ENCODE measurements at places on chromosomes 6 and 20.

DNA sequence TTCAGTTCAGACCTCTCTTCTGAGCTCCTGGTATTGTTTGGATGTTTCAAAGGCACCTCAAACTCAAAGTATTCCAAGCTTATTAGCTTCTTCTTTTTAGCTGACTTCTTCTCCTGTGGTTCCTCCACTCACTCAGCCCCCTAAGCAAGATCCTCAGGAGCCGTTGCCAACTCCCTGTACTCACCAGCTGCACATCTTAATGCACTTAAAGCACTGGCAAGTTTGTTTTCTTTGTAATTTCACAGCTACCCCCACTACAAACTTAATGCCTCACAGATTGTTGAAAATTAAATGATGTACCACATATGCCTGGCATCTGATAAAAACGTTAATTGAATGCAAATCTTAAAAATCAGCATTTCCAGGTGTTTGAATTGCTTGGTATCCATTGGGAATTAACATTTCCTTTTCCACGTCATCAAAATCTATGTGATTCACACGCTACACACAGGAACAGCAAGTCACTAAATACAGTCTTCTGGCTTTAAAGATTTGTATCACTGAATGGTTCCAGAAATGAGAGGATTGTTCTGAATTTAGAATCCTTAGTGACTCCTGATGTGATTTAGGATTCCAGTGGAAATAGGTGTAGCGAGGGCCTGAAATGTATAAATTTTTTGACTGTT lies 24.5 kb downstream of the CALHM6 start:
- DNase-seq = no peak

- no peak for DNase-seq
Observed at GRCh38 chr6:134003542-134003951, 48.9 kb downstream of the SLC2A12 start.

- DNase-seq = no peak
Observed at GRCh38 chr20:48688579-48688978, 139.2 kb downstream of the PREX1 start.

GRCh38 chr6:107353773-107354382 lies 105.5 kb downstream of the PDSS2 start:
- no peak for DNase-seq

DNA sequence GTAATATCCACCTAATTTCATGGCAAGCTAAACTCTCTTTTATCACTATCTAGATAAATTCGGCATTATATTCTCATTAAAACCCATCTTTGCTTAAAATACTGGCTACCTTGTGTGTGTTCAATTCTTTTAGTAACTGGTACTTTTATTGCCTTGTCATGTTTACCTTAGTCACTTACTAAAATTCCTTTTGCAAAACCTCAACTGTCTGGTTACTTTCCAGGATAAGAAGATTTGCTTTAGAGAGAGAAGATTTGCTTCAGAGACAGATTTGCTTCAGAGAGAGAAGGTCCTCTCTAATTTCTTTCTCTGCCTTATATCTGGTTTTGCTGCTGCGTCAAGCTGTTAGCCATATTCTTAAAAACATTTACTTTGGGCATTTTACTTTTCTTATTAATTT lies 151.5 kb upstream of the MLIP start:
- no peak for DNase-seq

- no peak for DNase-seq
Observed at GRCh38 chr6:41111017-41111416, 38.2 kb downstream of the NFYA start.

GRCh38 chr6:33286946-33287914 lies 1.8 kb downstream of the WDR46 start:
- DNase-seq = no peak

DNA sequence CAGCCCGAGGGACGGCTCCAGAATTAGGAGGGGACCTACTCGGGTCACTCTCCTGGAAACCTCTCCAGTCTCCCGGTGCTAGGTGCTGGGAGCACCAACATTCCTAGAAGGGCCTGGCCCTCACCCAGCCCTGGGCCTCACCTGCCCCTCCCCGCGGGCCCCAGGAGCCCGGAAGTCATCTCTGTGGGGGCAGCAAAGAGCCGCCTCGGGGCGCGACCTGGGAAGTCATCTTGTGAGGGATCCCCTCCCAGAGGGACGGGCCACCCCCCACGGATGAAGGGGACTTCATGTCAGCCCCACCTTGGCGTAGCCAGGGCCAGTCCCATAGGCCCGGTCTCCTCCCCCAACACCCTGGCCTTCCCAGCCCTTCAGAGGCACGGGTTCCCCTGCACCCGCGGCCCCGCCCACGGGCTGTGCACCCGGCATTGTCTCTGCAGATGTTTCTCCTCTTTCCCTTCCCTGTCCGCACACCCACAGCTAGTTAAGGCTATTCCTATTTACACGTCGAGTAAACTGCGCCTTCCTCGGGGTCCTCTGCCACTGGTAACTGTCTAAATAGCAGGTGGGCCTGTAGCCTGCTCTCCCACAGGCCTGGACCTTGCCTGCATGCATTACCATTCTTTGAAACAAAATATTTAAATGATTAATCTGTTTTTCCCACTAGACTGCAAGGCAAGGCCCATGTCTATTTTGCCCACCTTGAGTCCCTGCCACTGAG lies 896 bp upstream of the RNASET2 start:
- peak; percentile 89 for DNase-seq

GRCh38 chr6:147530132-147531060 lies 21.9 kb downstream of the SAMD5 start:
- peak; percentile 92 for DNase-seq

DNA sequence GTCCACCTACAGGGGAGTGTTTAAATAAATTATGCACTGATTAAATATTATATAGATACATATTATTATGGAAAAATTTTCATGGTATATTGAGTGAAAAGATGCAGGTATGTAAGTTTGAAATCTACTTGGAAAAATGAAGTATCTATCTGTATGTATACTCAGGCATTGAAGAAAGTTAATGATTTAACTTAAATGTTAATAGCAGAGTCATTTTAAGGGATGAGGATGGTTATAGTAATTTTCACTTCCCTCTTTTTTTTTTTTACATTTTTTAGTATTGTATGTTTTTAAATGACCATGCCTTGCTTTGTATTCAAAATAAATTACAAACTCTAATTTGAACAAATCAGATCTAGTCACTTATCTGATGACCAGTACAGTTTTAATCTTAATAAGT lies 43.2 kb upstream of the NOTCH4 start:
- DNase-seq = no peak

- no peak for DNase-seq
Observed at GRCh38 chr6:5453546-5453945, 192.2 kb downstream of the FARS2 start.

DNA sequence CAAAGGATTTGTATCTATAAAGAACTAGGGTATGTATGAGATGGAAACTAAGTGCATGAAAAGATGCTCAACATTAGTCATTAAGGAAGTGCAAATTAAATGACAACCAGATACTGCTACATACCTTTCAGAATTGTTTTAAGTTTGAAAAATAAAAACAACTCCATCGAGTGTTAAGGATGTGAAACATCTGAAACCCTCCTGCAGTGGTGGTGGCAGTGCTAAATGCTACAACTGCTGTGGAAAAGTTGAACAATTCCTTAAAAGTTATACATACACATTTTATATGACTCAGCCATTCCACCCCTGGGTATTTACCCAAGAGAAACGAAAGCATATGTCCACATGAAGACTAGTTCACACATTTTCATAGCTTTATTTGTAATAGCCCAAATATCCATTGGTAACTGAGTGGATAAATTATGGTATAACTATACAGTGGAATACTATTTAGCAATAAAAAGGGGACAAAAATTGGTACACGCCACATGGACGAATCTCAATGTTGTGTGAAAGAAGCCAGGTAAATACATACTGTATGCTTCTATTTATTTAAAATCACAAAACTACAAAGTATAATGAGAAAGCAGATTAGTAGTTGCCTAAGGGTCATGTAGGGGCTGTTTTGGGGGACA lies 10.6 kb downstream of the ARMH2 start:
- DNase-seq = no peak

GRCh38 chr6:158373214-158373613 lies 60.9 kb downstream of the TULP4 start:
- no peak for DNase-seq

GRCh38 chr20:1830240-1830639 lies 65.0 kb upstream of the SIRPA start:
- DNase-seq = no peak

GRCh38 chr6:152318278-152318677 lies 318.9 kb downstream of the SYNE1 start:
- DNase-seq = no peak

DNA sequence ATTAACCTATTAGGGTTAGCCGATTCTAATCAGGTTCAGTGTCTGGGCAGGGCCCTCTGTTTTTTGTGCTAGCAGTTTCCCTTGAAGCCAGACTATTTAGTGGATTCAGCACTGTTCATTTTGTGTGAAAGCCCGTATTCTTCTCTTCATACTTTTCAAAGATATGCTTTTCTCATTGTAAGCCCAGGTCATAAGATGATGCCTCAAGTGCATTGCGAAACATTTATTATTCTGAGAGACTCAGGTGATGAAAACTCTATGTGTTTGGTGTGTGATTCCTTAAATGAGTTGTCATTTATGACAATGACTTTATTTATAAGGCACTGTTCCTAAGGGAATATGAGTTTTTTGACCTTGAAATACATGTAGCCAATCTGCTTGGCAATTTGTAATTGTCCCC lies 851.0 kb upstream of the FLRT3 start:
- no peak for DNase-seq

DNA sequence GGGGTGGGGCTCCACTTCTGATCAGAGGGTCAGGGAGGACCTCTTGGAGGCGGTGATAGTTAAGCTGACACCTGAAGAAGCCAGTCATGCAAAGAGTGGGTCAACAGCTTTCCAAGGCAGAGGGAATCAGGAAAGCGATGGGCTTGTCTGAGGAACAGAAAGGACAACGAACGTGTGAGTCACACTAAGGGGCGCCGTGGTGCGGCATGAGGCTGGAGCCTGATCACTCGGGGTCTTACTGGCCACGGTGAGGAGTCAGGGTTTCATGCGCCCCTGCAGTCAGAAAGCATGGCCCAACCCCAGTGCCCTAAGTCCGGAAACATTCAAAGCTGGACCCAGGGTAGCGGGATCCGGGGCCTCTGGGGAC lies 50.6 kb upstream of the SLC32A1 start:
- peak; percentile 58 for DNase-seq

GRCh38 chr6:114030767-114031166 lies 59.8 kb upstream of the HDAC2 start:
- no peak for DNase-seq

DNA sequence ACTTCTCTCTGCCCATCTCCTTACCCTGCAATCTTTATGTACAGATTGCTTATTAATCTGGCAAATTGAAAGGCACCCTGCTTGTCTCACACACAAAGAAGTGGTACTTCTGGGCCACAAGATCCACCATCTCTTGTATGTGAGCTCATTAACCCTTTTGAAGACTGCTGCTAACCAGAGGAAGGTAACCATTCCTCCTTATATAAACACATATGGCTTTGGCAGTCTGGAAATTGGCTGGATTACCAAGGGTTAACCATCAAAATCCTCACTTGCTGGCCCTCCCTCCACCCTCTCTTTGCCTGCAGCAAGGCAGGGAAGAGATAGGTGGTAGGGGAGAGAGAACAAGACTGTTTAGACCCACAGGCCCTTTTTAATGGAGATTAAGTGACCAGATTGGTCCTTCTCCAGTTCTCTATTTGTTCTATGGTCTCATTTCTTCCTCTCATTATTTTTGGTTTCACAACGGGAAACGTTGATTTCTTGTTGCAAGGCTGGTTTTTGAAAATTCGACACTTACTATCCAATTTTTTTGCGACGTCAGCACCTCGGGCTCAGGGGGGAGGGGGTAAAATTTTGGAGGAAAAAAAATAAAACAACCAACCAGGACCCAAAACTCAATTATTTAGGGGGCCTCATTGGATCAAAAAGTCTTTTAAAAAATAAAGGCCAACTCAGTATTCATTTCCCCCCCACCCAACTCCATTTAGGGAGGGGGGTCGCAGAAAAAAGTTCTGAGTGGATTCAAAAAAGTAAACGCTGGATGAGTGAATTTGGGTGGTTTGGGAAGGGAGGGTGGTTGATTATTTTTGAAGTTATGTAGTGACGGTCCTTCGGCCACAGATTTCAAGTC lies 859 bp downstream of the PPP1R10 start:
- peak; percentile 61 for DNase-seq

DNA sequence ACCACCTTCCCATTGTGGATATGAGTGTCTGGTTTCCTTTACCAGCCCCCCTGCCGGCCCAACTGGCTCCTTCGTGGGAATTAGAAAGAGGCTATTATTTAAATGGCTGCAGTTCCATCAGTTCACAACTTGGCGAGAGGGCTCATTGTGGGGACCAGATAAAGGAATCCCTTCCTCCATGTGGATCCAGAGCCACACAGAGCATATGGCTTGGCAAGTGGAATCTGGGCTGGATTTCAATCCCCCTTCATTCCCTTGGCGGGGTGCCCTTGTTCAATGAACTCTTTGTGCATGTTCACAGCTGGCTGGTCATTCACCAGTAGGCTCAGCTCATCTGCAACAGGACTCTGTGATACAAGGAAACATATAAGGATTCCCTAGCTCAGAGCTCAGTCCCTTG lies 140.6 kb downstream of the OPN5 start:
- DNase-seq = no peak

- DNase-seq = no peak
Observed at GRCh38 chr6:104522533-104522932, 337.2 kb downstream of the HACE1 start.

DNA sequence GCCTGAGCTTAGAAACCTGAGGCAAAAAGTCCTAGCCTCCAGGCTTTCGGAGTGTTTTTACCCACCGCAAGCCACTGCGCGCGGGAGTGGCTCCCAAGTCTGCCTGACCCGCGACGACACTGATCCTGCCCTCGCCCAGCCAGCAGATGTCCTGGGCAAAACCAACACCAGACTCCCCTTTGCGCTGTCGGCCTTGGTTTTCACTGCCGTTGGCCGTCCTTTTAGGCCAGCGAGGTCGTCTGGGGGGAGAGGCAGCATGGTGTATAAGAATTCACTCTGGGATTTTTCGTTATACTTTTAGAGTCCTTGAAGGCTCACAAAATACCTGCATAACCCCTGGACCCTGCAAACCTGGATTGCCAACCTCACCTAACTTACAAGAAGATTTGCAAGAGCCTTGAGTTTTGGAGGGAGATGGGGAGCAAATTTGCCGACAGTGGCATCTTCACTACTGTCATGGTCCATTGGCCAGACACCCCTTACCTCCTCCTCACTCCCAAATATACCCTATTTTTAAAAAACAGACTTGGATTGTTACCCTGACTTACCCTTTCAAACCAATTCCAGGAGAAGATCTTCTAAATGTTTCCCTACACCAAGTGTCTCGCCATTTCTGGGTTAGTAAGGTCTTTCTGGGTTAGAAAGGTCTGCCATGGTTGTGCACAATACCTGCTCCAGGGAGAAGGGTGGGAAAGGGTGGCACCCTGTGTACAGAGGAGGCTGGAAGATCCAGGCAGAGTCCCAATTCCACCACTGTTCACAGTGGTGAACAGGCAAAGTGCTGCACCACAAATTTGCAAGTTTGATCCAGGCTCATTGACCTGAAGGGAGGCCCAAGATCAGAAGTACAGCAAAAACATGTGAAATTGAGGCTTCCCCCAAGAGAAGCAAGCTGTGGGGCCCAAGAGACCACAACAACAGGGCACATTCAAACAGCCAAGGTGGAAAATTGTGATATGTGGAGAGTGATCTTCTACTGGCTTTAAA lies 4.4 kb downstream of the FOXA2 start:
- DNase-seq = peak; percentile 58

Measured in NCI-H146 (cell line).